NCI-H187 (cell line): ENCODE measurements at places on chromosomes 1 and 21.

- DNase-seq, result no peak
Measured at GRCh38 chr1:18265641-18266040, 158.0 kb downstream of the IGSF21 start.

GRCh38 chr1:3620708-3621107, 4.1 kb upstream of the TPRG1L start:
- no peak for DNase-seq

DNA sequence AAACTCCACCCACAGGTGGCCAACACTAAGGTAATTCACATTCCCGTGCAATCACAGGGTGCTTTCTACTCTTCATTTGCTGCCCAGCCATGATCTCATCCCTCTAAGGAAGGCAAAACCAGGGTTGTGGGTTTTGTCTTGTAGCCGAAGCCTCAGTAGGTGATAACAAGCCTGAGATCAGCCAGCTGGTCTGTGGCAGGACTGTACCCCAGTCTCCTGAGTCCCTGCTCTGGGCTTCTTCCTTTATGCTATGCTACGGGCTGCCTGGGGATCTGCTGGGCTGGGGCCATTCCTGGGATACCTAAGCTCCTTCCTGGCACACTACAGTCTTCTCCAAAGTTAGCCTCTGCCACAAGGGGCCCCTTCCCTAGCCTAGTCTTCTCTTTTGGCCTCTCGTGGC, 9.8 kb downstream of the PPFIA4 start:
- no peak for DNase-seq

- no peak for DNase-seq
Measured at GRCh38 chr21:43727519-43728153, 8.7 kb downstream of the PDXK start.

- no peak for DNase-seq
Measured at GRCh38 chr1:210418863-210419650, 90.4 kb downstream of the HHAT start.

DNA sequence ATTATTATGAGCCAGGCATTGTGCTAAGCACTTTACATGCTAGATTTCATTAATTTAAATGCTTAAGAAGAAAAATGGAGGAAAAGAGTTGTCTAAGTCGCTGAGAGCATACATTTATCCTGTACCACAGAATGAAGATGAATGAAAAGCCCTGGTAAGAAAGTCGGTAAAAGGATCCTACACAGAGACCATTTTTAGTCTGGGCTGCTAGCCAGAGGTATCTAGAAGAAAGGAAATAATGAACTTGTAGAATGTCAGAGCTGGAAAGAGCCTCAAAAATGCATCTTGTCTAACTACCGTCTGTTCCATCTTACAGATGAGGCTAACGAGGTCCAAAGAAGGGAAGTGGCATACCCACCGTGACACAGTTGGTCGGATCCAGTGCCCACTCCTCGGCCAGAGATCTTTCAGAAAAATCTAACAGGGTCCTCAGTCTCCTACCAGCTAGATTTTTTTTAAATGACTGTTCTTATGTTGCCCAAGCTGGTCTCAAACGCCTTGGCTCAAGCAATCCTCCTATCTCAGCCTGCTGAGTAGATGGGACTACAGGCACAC, 12.2 kb upstream of the TNR start:
- no peak for DNase-seq

DNA sequence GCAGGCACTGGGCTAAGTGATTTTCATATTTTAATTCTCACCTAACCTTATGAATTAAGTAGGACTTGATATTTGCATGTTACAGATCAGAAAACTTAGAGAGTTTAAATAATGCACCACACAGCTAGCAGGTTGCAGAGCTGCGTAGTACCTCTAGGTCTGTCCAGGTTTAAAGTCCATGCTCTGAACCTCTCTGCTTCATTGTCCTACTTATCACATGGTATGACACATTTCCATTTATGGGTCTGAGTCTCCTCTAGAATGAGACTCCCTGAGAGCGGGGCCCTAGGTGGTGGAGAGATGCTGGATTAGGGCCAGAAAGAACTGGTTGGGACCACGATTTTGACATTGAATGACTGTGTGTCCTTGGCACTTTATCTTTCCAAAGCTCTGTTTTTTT, 102.5 kb upstream of the USP24 start:
- DNase-seq, result no peak

GRCh38 chr1:223421025-223421424, 27.8 kb downstream of the CCDC185 start:
- no peak for DNase-seq

DNA sequence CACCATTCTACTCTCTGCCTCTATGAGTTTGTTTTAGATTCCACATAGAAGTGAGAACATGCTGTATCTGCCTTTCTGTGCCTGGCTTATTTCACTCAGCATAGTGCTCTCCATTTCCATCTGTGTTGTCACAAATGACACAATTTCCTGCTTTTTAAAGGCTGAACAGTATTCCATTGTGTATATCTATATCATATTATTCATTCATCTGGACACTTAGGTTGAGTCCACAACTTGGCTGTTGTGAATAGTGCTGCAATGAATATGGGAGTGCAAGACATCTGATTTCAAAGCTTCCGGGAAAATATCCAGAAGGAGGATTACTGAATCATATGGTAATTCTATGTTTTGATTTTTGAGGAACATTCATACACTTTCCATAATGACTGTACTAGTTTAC, 20.1 kb upstream of the DONSON start:
- no peak for DNase-seq

GRCh38 chr21:15688016-15688415, 41.8 kb upstream of the USP25 start:
- no peak for DNase-seq

- no peak for DNase-seq
Measured at GRCh38 chr1:225467193-225468020, 39.6 kb upstream of the LBR start.

GRCh38 chr1:110190282-110190929, 19.7 kb upstream of the KCNC4 start:
- DNase-seq, result no peak

DNA sequence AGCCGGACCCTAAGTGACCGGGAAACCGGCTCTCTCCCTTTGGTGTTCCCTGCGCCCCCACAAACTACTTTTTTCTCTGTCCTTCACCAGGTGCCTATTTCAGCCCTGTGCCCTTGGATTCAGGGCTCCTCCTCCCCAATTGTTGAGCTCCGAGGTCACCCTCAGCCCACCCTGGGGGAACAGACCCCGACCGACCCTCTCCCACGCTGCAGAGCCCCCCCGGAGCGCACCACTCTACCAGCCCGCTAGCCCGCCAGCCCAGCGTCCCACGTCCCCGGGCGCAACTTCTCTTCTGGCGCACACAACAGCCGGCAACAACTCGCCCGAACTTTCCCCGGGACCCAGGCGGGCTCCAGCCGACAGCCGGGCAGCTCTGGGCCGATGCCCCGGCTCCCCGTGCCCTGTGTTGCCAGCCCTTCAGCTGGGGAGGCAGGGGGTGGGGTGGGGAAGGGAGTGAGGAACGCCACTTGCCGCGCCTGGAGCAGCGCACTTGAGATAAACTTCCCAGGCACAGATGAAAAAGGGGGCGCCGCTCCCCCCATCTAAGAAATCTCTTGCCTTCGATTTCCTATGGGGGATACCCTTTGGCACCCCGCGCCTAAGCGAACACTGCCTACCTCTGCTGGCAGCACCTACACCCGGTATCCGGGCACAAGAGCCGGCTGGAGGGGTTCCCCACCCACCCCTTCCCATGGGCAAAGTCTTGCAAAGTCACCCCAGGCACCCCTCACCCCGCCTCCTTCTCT, 997 bp downstream of the CASZ1 start:
- DNase-seq, result no peak

- DNase-seq, result no peak
Measured at GRCh38 chr1:53625766-53626520, 113.0 kb downstream of the GLIS1 start.

DNA sequence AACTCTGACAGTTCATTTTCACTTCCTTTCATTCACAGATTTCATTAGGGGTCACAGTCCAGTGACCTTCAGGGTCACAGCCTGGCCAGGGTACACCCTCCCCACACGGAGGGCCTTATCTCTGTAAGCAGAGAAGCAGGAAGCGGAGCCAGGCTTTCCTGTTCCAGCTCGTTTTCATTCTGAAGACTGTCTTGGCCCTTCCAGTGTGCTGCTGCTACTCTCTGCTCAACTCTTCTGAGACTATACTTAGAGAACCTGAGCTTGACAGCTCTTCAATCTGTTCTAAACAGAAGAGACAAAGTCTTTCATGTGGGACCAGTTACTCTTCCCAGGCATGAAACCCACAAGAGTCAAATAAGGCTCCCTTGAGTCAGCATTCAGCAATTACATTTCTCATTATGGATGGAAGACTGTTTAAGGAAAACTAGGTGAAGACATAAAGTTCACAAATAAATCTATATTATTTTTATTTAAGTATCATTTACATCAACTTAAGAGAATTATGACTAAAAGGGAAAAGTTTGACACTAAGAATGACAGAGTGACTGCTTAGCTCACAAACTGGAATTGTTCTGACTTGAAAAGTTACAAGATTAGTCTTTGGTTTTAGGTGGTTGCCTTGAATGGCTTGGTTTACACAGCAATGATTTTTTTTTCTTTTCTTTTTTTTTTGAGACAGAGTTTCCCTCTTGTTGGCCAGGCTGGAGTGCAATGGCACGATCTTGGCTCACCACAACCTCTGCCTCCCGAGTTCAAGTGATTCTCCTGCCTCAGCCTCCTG, 4.8 kb upstream of the TDRD10 start:
- no peak for DNase-seq
